D721Med (cell line): ENCODE measurements at places on chromosomes 1 and 21.

GRCh38 chr21:46560568-46561444, 44.1 kb downstream of the S100B start:
- peak; percentile 12 for DNase-seq

DNA sequence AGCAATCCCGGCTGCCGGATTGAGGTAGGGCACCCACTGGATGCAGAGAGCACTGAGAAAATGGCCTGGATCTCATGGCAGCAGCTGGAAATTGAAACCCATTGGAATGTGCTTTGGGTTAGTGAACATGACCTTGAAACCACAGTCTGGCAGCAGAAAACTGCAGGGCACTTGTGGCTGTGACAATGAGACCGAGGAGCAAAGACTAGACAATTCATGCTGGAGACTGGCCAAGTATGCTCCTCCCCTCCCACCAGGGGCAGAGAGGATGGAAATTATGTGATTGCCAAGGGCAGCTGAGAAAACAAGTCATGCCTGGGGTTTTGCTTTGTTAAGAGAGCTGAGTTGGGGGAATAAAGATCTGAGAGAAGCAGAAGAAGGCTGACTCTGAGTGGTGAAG, 60.7 kb downstream of the ZNF697 start:
- DNase-seq, result no peak

DNA sequence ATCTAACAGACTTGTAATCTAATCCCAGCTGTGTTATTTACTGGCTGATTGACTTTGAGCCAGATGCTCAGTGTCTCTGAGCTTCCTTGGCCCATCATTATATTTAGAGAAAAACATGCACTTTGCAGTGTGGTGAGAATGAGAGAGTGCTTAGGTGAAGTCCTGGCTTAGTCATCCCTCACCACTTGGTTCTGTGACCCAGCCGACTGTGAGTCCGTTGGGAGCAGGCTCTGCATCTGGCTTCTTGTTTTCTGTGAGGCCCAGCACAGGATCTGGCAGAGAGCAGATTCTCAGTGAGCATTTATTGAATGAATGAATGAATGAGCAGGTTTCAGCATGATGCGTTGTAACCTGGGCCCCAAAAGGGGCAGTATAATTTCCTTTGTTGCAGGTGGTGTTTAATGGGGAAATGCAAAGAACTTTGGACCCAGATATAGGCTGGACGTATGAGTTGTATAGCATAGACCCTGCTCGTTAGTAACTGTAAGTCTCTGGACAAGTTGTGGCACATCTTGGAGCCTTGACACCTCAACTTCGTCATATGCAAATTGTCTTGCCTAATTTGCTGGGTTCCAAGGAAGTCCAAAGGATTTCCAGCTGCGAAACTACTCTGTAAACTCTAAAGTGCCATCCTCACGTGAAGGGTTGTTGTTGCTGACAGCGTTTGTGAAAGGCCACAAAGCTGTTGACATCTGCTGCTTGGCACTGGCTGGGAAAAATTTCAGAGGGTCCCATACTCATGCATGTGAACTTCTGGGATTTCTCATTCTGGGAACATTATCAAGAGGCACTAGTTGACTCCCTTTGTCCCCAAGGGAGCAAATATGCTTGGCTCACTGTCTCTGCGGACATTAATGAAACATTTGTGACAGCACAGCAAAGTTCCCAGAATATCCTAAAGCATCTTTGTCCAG, 138.8 kb upstream of the USP24 start:
- DNase-seq, result no peak

GRCh38 chr1:94953107-94953506, 26.2 kb upstream of the CNN3 start:
- no peak for DNase-seq

GRCh38 chr1:43466403-43466802, 12.7 kb upstream of the HYI start:
- no peak for DNase-seq

DNA sequence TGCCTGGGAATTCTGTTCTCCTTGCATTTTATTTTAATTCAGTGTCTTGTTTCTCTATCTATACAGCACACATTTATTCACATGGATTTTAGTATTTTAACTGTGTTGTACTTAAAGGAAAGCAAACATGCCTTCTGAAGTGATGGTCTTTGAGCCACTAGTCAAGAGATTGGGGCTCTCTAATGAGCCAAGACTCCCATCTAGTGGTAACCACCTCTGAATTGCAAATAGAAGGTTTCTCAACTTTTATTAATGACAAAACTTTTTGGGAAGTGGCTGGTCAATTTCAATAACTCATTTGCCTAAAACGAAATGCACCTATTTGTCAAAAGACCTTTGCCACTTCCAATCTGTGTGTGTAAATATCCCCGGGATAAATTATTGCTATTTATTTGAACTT, 199.6 kb downstream of the LTN1 start:
- DNase-seq, result no peak

GRCh38 chr1:64496606-64497005, 26.7 kb downstream of the CACHD1 start:
- DNase-seq, result no peak

GRCh38 chr1:247268390-247269045, 12.6 kb downstream of the VN1R5 start:
- no peak for DNase-seq

DNA sequence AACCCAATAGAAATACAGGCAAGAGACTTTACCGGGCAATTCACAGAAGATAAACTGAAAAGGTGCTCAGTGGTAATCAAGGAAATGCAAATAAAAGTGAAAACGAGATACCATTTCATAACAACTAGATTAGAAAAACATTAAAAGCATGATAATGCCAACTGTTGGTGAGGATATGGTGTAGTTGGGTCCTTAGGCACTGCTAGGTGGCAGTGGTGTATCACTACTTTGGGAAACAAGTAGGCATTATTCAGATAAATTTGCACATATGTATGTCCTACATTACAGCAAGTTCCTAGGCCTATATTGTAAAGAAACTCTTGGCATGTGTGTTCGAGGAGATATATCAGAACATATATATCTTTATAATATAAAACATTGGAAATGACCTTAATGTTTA, 31.0 kb downstream of the AZIN2 start:
- no peak for DNase-seq

DNA sequence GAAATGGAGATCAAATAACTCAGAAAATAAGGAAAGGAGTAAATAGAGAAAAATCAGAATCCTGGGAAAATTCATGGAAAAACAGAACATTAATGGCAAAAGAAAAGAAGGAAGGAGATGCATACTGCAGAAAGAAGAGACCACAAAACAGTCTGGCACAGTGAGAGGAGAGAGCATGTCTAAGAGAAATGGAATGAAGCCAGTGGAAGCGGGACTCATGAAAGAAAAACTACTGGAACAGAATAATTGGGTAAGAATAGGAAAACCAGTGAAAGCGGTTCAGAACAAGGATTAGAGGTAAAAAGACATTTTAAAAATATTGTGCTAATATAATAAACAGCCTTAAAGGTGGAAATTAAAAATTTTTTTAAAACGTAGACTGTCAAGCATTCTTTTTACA, 93.6 kb upstream of the GREM2 start:
- no peak for DNase-seq

DNA sequence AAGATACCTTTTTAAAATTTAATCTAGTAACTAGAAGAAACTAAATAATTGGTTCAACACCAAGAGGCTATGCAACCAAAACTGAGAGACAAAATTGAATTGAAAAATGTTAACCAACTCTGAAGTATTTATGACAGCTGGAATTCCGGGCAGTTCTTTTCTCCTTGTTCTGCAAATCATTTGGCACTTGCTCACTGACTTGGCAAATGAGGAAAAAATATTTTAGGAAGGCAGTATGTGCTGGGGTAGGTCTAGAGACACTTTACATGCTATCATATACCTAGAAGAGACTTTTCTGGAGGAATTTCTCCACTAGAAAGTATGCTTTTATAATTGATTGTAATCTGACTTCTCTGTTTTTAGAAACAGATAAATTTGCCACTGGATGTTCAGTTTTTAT, 22.1 kb upstream of the SH3D21 start:
- no peak for DNase-seq

DNA sequence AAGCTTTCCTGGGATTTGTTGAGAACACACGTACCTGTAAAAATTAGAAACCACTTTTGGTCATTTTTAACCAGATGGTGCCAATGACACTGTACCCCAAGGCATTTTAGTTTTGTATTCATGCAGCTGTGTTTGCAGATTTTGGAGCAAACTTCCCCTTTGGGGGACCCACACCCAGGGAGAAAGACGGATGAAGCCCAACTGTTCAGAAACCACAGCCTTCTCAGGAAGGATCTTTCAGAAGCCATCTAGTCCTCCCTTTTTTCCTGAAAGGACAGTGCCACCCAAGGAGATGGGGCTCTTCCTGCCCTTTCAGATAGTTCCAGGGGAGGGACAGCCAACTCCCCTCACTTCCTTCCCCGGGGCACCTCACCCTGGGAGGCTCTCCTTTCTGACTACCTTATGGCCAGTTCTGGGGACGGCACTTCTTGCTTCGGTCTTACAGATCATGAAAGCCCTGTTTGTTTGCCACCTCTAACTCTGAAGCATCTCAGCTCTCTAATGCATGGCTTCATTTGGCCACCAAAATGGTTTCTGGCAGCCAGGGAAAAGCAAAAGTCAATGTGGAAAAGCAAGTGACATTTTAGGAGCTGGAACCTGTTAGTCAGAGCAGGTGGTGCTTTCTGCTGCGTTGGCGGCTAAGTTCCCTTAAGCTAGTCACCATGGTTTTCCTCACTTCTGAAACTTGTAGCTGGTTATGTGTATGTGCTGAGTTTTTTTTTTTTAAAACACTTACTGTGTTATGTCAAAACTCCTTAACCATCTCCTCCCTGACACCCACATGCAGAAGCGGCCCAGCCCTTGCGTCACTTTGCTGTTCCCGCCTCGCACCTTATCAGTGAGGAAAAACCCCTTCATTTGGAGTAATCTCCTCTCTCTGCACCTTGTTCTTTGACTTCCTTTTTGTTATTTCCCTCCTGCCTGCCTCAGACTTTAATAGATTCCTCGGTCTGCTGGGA, 10.1 kb downstream of the TMCC2 start:
- no peak for DNase-seq

DNA sequence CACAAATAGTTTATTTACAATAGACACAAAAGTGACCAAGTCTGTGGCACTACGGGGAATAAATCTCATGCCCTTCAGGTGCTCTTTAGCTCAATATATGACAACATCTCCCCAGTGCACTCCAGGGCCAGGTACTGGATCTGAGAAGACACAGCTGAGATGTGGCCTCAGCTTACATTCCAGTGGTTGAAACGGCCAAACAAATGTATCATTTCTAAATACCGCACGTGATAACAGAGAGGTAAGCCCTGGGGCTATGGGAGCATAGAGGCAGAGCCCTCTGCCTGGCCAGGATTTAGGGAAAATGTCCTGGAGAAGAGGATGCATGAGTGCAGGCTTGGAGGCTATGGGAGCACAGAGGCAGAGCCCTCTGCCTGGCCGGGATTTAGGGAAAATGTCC, 630.5 kb downstream of the SMYD3 start:
- no peak for DNase-seq

DNA sequence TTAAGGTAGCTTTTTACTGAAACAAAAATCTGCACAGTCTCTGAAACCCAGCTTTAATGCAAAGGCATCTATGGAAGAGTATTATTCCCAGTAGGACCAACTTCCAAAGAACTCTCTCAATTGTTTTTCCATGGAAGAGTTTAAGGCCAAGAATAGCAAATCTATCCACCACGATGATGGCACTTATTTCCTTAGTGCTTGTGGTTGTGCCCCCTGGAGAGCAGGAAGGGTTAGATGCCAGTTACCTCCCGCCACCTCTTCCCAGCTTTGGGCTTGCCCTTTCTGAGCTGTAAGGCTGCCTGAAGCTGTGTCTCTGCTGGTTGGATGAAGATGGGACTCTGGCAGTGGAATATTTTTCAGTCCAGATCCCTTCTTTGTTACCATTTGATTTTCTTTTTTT, 4.8 kb upstream of the ATP1A1 start:
- DNase-seq, result no peak

- peak; percentile 92 for DNase-seq
Measured at GRCh38 chr1:155241069-155241679, 14.1 kb downstream of the ENTREP3 start.

GRCh38 chr1:201163707-201164106, 9.4 kb upstream of the TMEM9 start:
- no peak for DNase-seq

GRCh38 chr1:207428783-207429182, 25.3 kb upstream of the CR2 start:
- no peak for DNase-seq

DNA sequence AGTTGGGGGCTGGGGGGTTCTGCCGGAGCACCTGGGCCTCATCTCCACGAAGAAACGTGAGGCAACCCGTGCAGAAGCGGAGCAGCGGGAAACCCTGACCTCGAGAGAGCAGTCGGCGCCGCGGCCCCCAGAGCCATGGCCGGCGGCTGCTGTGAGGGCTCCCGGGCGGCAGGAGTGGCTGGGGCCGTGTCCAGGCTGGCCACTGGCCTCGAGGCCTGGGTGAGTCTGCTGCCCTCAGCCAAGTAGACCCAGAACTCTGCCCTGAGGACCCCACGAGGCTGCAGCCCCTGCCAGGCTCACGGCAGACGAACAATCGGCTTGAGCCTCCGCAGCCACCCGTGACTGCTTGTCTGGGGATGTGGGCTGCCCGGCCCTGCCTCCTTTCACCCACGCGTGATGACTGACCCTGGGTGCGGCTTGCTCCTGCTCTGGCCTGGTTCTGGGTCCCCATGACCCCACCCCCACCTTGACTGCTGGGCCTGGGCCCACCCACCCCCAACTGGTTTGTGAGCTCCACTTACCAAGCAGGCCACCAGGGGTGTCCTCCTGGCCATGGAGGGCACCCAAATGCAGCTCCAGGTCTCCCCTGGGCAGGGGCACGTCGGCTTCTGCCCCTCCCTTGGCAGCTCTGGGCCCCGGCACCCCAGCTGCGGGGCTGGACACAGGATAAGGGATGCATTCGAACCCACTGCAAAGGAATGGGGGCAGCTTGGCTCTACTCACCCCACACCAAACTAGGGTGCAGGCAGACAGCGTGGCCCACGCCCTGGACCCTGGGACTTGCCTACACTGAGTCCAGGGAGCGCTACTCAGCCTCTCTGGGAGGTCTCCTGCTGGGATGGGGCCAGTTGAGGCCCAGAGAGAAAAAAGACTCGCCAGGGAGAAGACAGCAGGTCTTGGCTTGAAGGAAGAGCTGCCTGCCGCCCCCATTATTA, 34.2 kb downstream of the MORN1 start:
- no peak for DNase-seq

- peak; percentile 28 for DNase-seq
Measured at GRCh38 chr1:18256282-18257235, 149.0 kb downstream of the IGSF21 start.

GRCh38 chr1:178955391-178955954, 70.2 kb upstream of the FAM20B start:
- no peak for DNase-seq

GRCh38 chr1:236416165-236416564, 22.1 kb downstream of the EDARADD start:
- no peak for DNase-seq
